ENCODE measurements at places on chromosomes 3 and 15.

DNA sequence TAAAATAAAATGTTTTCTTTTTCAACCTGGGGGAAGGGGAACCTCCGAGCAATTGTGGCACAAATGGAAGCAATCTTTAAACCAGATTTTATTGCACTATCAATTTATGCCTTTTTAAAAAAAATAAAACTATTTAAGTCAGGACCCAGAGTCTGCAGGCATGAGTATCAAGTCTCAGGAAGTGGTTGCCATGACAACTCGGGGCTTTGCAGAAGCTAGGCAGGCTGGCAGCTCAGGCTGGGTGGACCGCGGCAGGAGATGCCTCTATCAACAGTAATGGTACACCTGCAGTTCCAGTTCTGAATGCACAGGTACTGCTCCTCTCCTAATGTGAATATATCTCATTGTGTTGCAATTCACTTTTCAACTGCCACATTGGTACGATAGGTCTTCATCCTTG is 447.7 kb downstream of the GABRG3 start:
- no peak for DNase-seq

DNA sequence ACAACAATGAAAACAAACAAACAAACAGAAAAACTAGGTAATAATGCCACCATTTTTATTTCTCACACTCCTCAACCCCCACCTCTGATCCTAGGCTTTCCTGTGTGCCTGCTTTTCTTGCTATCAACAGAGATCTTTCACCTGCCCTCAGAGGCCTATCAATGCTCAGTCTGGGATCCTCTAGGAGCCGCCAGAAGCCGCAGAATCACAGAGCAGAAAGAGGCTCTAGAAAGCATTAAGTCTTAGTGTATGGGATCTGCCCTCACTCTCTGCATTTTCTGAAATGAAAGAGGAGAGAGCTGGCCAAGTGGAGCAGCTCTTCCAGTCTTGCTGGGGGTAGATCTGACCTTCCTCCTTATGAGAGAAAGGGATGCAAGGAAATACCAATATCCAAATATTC is 306.8 kb downstream of the TUSC7 start:
- no peak for DNase-seq

DNA sequence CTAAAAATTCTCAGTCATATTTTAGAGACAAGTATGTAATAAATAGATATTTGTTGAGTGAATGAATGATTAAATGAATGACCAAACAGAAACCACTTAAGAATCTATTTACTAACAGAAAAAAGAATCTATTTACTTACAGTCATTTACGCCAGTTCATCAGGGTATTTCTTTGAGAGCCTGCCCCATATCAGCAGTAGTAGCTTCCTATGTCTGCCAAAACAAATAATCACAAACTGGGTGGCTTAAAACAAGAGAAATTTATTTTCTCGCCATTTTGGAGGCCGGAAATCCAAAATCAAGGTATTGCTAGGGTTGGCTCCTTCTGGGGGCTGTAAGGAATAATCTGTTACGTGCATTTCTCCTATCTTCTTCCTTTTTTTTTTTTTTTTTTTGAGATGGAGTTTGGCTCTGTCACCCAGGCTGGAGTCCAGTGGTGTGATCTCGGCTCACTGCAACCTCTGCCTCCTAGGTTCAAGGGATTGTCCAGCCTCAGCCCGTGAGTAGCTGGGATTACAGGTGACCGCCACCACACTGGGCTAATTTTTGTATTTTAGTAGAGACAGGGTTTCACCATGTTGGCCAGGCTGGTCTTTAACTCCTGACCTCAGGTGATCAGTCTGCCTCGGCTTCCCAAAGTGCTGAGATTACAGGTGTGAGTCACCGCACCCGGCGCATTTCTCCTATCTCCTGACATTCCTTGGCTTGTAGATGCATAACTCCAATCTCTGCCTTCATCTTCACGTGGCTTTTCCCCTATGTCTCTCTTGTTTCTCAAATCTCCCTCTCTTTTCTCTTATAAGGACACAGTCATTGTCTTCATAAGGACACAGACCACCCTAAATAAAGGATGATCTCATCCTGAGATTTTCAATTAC is 65.2 kb upstream of the SPPL2A start:
- DNase-seq: no peak

- DNase-seq: peak; percentile 41
These were observed 254.1 kb upstream of the SATB1 start for GRCh38 chr3:18679238-18679637.

DNA sequence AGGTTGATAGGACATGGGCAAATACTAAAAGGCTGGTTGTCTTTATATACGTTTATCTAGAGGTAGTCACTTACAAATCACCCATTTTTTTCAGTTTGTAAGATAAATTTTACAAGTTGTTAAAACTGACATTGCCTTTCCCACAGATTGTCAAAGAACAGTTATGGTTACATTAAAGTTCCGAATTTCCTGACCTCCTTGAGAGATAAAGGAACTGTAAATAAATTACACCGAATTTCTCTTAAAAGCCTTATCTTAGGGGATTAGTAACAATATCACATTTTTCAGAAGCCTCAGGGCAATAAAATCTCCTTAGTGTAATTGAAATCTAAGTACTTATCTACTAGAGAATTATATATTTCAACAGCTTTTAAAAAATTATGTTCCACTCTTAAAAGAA is 49.5 kb downstream of the ZPLD1 start:
- no peak for DNase-seq

DNA sequence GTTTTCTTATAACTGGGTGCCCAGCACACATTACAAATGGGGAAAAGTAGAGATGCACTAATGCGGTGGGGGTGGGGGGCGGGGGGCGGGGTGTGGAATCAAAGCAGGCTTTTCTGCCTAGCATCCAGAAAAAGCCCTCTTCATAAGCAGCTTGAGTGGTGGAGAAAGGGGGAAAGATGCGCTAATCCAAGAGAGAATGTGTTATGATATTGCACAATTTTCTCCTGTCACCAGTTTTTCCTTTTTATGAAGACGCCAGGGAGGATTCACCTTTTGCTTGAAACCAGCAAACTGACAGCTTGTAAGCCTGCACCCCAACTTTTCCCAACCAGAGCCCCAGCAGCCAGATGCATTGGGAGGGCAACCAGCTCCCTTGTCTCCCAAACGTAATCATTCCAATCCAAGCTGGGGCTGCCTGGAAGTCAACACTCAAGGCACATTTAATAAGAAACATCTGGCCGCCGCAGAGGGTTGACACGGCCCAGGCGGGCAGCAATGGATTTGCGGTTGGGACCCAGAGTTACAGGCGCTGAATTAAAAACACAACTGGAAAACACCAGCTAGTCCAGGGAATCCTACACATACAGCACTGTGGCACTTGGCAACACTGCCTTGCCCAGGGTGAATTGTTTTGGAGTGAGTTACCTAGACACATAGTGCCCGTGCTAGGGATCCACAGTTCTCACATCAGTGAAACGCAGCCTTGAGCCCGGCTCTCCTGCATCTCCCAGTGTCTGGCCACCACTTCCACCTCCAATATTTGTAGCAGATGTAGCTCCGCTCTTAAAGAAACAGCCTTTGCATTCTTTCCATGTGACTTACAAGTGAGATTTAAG is 218.5 kb upstream of the PRICKLE2 start:
- no peak for DNase-seq

DNA sequence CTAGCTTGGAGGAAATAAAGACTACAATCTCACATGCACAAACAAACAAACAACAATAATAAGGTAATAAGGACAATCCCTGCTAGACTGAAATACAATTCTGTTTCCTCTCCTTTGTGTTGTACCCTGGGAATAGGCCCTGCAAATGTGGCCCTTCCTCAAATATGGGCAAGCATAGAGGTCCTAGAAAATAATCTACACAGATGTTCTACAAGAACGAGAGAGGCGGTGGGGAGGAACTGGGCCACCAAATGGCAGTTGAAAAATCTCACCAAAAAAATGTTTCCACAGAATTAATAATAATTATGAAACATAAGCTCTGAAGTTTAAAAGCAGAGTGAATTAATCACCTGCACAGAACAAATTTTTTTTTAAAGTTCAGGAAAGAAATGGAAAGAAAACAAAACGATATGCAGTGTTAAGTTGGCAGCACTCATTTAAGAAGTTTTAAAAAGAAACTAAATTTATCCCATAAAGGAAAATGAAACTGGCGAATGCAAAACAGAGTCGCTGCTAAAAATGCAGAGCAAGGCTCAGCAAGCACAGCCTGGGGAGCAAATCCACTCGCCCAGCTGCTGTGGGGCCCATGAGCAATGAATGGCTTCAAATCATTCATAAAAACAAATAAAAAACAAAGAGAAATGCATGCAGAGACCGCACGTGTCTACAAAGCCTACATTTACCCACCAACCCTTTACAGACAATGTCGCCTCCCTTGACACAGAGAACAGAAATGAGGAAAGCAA is 475.4 kb downstream of the OCA2 start:
- DNase-seq: no peak

- DNase-seq: no peak
These were observed 72.7 kb downstream of the HMG20A start for GRCh38 chr15:77493324-77493907.

GRCh38 chr3:170813266-170813665 is 56.7 kb downstream of the RPL22L1 start:
- no peak for DNase-seq

- no peak for DNase-seq
These were observed 69.9 kb downstream of the LDHAL6B start for GRCh38 chr15:59276225-59277178.

- no peak for DNase-seq
These were observed 161.1 kb upstream of the ANKRD28 start for GRCh38 chr3:15958692-15959433.

DNA sequence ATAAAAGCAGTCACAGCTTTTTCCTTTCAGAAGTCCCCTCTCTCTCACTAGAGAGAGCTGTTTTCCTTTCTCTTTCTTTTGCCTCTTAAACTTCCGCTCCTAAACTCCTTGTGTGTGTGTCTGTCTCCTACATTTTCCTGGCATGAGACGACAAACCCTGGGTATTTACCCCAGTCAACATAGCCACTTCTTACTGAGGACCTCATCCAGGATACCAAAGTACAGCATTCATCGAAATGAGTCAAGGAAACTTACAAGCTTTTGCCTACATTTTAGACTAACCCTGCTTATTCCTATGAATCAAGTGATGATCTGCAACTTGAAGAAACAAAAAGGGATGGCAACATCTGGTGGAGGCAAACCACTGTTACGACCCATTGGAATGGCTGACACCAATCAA is 16.7 kb downstream of the PATL2 start:
- no peak for DNase-seq

Measured in stimulated activated CD4-positive, alpha-beta T cell treated with anti-CD3 and anti-CD28 coated beads, Interleukin-4, amount 100 ng/mL, for 24 hours (primary cell).